ENCODE measurements at places on chromosomes 12 and 14.

DNA sequence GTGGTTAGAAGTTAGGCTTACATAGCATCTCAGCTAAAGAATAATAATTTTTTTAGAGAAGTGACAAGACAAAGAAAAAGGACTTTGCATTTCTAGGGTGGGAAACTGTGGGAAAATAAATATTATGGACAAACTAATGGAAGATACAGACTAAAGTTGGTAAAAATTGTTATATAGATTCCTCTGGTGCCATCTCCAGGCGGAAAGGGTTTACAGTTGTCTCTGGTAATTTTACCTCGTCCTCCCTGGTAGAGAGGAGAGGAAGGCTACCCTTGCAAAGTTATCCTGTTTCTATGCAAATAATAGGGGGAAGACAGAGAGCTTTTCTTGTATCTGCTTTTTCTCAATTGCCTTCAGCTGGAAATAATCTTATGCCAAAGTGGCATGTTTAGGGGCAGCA is 5.2 kb downstream of the OR11G2 start:
- DNase-seq, result no peak

DNA sequence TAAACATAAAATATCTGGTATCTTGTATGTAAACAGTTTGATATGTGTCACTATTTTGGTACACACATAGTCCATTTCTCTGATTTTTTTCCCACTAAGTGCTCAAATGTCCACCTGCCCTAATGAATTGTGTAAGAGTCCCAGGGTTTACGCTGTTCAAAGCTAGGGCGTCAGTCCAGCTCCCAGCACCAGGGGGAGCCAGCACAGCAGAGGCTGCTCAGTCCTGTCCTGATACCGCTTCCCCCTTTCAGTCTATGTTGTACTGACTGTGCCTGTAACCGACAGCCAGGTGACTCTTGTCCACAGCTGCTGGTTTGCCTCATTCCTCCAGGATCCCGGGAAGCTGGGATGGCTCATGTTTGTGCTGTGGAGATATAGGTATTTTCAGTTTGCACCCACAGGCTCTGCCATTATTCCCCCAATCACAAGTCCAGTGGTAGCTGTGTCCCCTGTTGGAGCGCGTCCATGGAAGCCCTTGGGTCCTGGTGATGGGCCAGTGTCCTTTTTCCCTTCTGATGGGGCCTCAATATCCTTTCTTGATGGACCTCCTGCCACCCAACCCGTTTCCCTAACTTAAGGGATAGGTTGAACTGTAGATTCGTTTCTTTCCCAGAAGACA is 242.0 kb downstream of the NEDD1 start:
- peak; percentile 51 for DNase-seq

DNA sequence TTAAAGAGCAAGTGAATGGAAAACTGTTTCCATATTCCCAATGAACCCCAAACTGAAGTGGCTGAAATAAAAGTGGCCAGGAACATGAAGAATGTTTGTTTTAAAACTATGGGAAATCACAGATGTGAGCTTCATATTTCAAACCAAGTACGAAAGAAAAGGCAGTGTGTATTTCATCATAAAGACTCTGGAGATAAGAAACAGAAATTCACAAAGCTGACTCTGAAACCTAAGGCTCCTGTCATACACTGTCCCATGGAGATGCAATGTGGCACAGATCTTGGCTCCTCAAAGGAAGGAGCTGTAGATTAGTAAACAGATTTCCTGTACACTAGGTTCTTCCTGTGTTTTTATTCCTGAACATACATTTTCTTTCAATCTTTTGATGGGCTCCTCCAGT is 304.4 kb downstream of the MED13L start:
- no peak for DNase-seq

DNA sequence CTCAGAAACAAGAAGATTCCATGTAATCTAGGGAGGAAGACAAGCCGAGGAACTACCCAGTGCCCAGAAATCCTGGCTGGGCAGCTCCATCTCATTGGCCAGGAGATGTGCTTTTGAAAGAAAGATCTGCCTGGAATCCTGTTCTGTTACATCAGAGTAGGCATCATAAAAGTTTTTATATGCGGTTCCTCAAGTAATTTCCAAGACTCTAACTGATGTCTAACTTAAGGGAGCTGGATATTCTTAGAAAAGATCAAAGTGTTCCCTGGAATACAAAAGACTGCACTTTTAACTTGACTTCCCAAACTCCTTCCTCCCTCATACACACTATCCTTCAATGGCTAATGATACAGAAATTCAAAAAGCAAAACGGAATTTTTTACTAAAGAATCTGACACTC is 16.3 kb downstream of the RHOJ start:
- no peak for DNase-seq

DNA sequence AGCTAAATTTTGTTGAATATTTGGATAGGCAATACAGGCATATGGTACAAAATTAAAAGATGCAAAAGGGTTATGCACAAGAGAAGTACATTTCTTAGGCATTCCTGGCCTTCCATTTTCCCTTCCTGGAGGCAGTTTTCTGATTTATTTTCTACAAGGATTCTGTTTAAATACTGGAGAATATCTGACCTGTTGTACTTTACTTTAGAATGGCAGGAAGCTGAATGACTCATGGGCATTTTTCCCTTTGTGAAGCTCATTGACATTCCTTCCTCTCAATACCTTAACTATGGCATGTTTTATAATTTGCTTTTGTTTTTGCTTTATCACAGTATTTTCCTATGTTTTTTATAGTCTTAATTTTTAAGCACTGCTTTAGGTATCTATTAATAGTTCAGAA is 62.7 kb downstream of the RCOR1 start:
- no peak for DNase-seq

- no peak for DNase-seq
These were observed 16.8 kb downstream of the IFT43 start for GRCh38 chr14:76002383-76002782.

DNA sequence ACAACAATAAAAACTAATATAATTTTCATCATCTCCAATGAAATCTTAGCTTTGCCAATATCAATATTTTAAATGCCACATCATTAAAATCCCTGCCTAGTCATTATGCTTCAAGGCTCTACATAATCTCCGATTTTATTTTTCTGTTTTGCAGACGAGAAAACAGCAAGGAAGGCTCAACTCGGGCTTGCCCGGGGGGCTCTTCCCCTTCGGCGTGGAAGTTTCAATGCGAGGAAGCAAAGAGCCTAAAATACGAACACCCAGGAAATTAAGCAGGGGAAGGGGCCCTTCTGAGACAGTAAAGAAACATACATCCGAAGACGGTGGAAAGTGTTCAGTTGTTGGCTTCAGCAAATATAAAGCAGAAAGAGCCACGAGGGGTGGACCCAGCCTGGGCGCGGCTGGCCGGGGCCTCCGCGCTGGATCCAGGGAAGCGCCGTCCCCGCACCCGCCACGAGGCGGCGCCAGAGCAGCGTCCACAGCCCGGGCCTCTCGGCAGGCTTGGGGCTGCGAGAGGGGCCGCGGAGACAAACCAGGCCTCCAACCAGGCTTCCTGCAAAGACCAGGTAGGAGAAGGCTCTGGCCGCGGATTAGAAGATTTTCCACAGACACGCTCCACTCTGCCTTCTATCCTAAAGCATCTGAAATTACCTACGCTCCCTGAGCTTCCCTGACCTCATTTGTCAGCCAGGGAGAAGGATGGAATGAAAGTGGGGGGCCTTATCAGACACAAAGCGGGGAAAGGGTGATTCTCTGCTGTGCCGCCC is 77.2 kb downstream of the SERPINA3 start:
- DNase-seq, result peak; percentile 50

- DNase-seq, result no peak
These were observed 11.3 kb downstream of the RTRAF start for GRCh38 chr14:52000696-52001095.

GRCh38 chr12:91099341-91099740 is 12.0 kb downstream of the LUM start:
- no peak for DNase-seq

DNA sequence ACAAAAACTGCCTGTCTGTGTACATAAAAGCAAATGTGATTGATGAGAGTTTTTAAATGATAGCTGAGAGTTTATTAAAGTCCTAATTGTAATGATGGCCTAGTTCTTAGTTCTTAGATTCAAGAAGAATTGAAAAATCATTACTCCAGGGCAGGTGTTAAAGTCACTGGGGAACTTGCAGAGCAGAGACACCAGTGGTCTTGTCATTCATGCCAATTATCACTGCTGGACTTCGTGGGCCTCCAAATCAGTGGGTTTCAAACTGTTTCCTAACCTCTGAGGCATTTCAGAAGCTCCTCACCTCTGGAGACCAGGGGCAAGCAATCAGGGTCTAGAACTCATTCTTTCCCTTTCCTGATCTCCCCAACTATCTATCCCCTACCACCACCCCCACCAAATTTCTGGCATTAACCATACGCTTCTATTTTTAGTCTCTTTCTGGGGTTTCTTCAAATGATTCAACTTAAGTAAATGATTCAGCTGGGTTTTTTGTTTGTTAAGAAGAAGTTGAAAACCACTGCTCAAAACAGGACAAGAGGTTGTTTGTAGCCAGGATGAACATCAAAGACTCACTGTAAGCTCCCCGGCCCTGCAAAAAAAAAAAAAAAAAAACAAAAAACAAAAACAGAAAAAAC is 80.1 kb downstream of the CEP83 start:
- DNase-seq, result peak; percentile 77

DNA sequence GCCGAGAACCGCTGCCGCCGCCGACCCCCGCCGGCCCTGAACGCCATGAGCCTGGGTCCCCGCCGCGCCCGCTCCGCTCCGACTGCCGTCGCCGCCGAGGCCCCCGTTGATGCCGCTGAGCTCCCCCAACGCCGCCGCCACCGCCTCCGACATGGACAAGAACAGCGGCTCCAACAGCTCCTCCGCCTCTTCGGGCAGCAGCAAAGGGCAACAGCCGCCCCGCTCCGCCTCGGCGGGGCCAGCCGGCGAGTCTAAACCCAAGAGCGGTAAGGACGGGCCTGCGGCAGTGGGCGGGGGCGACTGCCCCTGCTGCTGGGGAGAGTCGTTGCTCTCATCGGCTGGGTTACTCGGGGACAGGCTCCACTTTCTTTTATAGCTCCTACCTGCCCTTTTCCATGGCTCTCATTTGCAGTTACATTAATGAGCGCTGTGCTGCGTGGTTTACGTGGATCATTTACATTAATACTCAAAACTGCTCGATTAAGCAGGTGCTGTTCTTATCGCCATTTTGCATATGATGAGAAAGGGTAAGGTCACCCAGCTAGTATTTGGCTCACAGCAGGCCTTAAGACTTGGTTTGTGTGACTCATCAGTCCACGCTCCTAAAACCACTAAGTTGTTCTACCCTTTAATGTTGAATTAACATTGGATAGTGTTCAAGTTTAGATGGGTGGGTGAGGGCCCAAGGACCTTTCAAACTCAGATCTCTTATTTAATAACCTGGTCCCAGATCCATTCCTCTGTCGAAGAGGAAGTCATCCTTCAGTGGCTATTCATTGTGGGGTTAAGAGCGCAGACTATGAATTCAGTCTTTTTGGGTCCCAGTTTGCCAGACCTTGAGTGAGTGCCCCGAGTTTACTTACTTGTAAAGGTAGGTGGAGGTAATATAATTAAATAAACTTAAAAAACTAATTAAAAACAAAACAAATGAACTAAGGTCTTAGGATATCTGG is 823 bp downstream of the RNF10 start:
- DNase-seq, result peak; percentile 44

DNA sequence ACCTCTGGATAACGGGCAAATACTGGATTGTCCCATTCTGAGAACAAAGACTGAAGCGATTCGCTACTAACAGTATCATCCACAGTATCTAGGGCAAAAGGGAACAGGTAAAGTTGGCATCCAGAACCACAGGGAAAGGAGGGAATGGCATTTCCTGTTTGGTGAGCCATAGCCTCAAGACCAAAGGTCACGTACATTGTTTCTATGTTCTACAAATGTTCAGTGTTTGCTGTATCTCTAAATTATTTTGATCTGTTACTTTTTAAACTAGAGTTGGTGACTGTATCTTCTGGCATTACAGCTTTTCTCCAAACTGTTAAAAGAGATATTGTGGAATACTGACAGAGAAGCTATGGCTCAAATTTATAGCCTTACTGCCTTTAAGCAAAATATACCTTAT is 9.7 kb downstream of the MLH3 start:
- DNase-seq, result no peak

DNA sequence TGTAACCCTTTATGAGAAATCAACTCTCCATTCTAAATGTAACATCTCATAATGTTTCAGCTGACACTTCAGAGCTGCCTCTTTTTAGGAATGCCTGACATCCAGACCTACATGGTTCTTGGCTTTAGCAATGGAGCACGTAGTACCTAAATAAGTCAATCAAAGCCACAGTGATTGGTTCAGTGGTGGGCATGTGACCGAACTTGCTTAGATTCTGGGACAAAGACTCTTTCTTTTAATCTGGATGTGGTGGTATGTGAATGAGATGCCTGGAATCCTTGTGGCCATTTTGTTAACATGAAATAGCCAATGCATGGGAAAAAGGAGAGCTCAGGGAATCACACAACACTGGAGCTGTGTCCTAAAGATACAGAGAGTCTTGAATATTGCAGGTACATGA is 11.8 kb downstream of the GPR65 start:
- DNase-seq, result no peak

- DNase-seq, result no peak
These were observed 398.2 kb downstream of the PRKD1 start for GRCh38 chr14:29529418-29529817.

DNA sequence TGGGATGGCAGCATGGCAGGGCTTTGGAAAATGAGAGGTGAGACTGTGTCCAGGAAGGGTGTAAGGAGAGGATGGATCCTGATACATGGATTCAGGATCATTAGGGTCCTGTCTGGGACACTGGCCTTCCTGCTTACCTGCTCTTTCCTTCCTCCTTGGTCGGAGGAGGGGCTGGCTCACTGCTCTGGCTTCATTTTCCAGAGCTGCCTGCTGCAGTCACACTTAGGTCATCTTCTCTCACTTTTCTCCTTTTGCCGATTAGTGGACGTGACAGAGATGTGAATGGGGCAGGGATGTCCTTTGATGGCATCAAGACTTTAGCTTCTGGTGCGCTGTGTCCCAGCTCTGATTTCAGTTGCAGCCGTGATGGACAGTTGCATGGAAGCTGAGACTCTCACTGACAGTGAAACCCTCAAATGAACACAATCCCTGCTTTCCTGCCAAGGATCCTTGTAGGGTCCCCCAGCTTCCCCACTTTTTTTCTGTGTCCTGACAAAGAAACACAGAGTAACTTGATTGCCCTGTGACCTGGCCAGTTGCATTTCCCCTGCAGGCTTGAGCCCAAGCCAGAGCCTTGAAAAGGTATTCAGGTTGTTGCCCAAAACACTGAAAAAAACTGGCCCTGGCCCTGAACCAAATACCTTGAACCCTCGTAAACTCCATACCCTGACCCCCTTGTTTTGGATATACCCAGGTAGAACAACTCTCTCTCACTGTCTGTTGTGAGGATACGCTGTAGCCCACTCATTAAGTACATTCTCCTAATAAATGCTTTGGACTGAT is 756 bp upstream of the CIDEB start:
- DNase-seq, result no peak

GRCh38 chr12:82359115-82359478 is 768 bp downstream of the METTL25 start:
- DNase-seq, result no peak

GRCh38 chr12:100942984-100943749 is 148.6 kb downstream of the ANO4 start:
- no peak for DNase-seq

- peak; percentile 65 for DNase-seq
These were observed 75.0 kb downstream of the TGFB3 start for GRCh38 chr14:75906680-75907280.

- DNase-seq, result no peak
These were observed 6.6 kb upstream of the CRIP2 start for GRCh38 chr14:105467942-105468471.

Measured in activated CD4-positive, alpha-beta T cell treated with anti-CD3 and anti-CD28 coated beads, Interleukin-2, Interleukin-4, amounts not matched to agents 100 ng/mL and 50 ng/mL, durations not matched to agents 16 hours and 8 hours (primary cell).